ENCODE measurements at places on chromosomes 7 and 10.
A peak's percentile ranks its signal among the peaks of the same experiment; 100 is the strongest.

DNA sequence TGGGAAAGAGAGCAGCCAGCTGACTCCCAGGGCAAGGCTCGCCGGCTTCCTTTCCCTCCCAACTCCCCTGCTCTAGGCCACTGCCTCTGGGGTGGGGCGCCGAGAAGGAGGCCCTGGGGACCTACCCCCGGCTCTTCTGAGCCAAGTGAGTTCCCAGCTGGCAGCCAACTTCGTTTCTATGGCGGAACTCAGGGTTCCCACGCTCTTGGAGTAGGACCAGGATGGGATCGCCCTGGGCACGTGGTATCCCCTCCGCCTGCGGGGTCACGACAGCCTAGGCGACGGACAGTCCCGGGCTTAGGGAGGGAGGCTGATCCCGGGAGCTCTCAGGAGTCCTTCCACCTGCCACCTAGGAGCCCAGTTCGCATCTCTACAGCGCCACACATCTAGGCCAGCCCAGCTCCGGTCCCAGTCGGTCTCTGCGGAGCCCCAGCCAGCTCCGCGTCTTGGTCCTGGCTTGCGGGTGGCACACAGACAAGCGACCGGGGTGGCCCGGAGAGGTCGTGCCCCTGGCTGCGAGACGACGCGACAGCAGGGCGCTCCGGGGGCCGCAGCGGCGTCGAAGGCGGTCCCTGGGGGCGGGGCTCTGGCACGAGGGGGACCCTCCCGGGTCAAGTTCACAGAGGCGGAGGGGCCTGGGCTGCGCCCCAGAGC is 20.5 kb upstream of the GATA3 start:
- DNase-seq: no peak

DNA sequence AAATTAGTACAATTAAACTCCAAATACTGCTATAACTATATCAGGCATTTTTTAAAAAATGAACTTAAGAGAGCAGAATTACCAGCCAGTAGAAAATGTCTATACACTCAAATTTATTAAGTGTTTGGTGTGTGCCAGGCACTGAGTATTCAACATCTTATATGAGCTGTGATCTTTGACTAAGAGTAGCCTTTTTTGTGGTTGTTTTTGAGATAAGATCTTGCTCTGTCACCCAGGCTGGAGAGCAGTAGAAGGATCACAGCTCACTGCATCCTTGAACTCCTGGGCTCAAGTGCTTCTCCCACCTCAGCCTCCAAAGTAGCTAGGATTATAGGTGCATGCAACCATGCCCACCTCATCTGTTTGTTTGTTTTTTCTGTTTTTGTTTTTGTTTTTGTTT is 102.5 kb upstream of the CELF2 start:
- DNase-seq: no peak

GRCh38 chr10:130854151-130854550 is 457.4 kb downstream of the TCERG1L start:
- no peak for DNase-seq

- DNase-seq: no peak
Measured at GRCh38 chr7:142451296-142451695, 193.4 kb upstream of the PRSS58 start.

GRCh38 chr7:15765753-15766152 is 79.3 kb upstream of the MEOX2 start:
- DNase-seq: no peak

- DNase-seq: no peak
Measured at GRCh38 chr7:24283554-24283896, 465 bp upstream of the NPY start.

GRCh38 chr10:71383972-71384687 is 12.6 kb upstream of the CDH23 start:
- DNase-seq: peak; percentile 80

GRCh38 chr10:87961314-87961713 is 97.9 kb downstream of the PTEN start:
- DNase-seq: peak; percentile 5

GRCh38 chr7:34155220-34155908 is 250.0 kb downstream of the BMPER start:
- DNase-seq: peak; percentile 70

DNA sequence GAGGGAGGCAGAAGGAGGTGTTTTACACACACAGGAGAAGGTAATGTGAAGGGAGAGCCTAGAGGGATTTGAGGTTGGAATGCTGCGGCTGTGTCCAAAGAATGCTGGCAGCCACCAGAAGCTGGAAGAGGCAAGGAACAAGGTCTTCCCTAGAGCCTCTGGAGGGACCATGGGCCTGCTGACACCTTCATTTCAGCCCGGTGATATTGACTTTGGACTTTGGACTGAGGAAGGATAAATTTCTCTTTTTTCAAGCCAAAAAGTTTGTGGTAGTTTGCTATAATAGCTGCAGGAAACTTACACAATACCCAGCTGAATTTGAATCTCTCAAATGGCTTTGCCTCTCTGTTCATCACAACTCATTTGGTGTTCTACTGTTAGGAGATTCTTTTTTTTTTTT is 34.6 kb downstream of the UBN2 start:
- DNase-seq: no peak

- DNase-seq: no peak
Measured at GRCh38 chr10:59090817-59091622, 85.4 kb upstream of the PHYHIPL start.

GRCh38 chr10:133212853-133213494 is 17.0 kb upstream of the UTF1 start:
- DNase-seq: no peak

DNA sequence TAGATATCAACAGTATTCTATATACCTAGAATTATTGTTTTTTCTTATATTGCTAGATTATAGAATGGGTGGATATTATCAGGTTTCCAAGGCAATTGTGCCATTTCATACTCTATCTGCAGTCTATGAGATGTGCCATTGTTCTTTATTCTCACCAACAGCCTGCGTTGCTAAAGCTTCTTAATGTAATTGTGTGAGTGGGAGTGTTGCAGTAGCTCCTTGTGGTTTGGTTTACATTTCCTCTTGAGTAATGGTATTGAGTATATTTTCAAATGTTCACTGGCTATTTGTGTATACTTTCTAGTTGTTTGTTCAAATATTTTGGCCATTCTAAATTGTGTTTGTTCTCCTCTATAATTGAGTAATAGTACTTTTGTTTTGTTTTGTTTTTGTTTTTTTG is 199.2 kb downstream of the TFEC start:
- DNase-seq: no peak

GRCh38 chr10:16745061-16745460 is 72.2 kb downstream of the RSU1 start:
- no peak for DNase-seq

DNA sequence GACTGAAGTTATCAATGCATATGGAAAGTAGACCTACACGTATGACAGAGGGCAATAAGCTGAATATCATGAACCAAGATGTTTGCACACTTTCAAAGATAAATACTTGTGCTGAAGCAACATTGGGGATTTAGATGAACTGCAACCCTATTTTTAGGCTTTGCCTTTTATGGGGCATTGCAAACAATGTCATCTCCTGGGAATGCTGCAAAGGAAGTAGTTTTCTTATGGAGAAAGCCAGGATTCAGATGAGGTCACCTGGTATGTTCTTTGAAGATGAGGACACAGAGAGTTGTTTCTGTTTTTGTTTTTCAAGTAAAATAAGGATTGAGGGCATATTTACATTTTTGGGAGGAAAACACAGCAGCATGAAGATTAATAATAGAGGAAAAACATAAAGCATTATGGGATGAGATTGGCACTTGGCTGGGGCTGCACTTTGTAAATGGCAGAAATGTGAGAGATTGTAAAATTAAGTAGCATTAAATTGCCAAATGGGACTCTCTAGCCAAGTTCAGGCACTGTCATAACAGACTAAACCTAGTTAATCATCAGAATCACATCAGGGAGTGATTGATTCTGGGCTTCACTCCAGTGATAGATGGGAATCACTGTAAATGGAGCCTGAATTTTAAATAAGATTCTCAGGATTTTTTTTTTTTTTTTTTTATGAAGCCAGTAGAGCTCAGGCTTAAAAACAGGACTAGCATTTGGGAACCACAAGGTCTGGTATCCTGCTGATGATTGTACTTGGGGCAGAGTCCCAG is 63.1 kb downstream of the MALRD1 start:
- no peak for DNase-seq

DNA sequence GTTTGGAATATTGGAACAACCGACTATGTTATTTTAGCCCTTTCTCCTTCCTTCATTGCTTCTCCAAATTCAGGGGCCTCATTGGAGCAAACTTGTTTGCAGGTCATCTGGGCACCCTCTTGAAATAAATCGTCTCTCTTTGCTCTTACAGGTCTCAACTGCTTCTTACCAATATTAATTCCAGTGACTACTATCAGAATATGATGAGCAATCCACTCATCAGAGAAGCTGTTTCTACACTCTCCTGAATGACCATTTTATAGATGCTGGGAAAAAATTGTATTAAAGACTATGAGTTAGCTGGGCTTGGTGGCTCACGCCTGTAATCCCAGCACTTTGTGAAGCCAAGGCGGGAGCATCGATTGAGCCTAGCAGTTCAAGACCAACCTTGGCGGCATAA is 12.5 kb upstream of the HNRNPF start:
- no peak for DNase-seq

GRCh38 chr10:21494191-21495001 is 31.1 kb downstream of the SKIDA1 start:
- DNase-seq: peak; percentile 36

- DNase-seq: no peak
Measured at GRCh38 chr10:124616836-124617130, 127.4 kb downstream of the FAM53B start.

- DNase-seq: peak; percentile 61
Measured at GRCh38 chr7:30888747-30889146, 22.9 kb upstream of the AQP1 start.

DNA sequence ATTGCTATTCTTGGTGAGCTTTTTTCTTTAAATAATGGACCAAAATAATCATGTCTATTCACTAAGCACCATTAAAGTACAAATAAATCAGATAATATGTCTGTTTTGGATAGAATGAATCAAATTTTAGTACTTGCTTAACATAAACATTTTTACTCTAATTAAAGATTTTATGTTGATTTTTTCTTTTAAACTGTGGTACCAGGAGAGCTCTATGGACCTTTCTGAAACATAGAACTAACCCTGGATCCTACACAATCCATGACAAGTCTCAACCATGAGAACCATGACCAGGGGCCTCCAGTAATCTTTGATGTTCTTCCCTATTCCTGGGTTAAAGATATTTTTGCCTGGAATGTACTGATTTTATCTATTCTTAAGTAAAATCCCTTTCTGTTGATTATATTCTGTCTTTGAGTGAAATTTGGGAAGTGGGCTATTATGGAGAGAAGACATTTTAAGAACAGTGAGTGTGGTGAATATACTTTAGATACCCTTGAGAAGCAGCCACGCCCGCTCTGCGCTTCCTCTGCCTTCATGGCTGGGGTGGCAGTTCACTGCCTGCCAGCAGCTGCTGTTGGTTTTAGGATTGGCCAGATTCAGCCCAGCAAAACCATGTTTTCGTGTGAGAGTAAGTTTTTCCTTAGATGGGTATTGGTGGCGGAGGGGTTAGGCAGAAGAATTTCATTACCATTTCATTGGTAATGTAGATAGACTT is 42.2 kb upstream of the BHLHA15 start:
- DNase-seq: no peak

DNA sequence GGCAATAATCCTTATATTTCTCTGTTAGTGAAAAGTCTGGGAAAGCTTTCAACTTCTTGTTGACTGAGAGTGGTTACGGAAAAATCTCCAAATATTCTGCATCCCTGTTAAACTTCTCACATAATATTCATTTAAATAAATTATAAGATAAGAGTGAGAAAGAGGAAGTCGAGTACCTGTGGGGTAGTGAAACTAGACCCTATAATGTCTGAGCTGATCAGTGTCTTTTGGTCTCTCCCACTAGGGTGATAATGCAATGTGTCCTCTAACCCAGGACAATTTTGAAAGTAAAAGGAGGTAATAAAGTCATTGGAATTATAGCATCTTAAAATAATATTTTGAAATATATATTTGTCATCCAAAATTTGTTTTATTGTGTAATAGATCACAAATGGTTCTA is 2.1 kb upstream of the AGR3 start:
- DNase-seq: no peak

GRCh38 chr7:30145426-30145970 is 10.7 kb downstream of the MTURN start:
- no peak for DNase-seq

GRCh38 chr7:108557191-108557590 is 12.3 kb downstream of the THAP5 start:
- no peak for DNase-seq

DNA sequence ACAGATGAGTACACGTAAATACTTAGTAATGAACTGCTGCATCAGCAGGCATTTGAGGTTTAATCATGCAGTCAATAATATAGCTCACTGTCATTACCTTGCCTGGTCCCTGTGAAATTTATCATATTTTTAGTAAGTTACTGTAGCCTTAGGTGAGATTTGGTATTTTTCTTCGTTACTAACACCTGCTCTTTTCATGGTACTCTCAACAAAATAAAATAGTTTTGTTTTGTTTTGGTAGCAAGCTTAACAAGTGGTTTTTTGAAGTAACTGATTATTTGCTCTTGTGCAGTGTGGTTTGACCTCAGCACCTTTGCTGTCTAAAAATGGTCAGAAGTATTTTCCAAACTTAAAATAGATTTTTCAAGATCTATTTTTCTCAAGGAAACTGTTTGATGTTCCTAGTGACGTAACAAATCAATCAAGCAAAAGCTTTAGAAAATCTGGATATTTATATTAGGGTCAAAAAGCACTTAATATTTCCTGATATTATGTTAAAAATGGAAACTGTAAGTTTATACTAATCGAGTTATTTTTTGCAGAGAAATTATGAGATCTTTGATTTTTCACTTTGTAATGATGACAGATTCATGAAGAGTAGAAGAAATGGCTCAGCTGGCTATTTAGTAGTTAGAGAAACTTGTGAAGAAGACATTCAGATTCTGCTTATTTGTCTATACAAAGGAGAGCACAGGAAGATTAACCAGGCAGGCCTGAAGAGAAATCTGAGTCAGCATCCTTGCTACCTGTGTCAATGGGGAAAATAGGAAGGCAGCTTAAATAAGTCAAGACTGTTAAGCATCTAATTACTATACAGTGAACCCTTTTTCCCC is 21.0 kb upstream of the RPA3 start:
- DNase-seq: no peak

GRCh38 chr10:44478040-44478439 is 93.1 kb upstream of the CXCL12 start:
- DNase-seq: no peak

GRCh38 chr10:33334153-33334804 is at the start of gene NRP1:
Gene NRP1 (minus strand): TSS chr10:33334667. CDS start chr10:33334382, 285 bp downstream.
- DNase-seq: peak; percentile 16

- DNase-seq: no peak
Measured at GRCh38 chr10:98273057-98273850, 5.3 kb upstream of the LOXL4 start.

- no peak for DNase-seq
Measured at GRCh38 chr10:63901228-63901627, 380.0 kb downstream of the REEP3 start.

- no peak for DNase-seq
Measured at GRCh38 chr7:94398841-94399240, 4.1 kb downstream of the COL1A2 start.

GRCh38 chr7:136205956-136206355 is 228.8 kb upstream of the MTPN start:
- no peak for DNase-seq

GRCh38 chr7:94511718-94512117 is 2.1 kb downstream of the CASD1 start:
- DNase-seq: peak; percentile 66
